ENCODE measurements at places on chromosomes 7 and 10.

DNA sequence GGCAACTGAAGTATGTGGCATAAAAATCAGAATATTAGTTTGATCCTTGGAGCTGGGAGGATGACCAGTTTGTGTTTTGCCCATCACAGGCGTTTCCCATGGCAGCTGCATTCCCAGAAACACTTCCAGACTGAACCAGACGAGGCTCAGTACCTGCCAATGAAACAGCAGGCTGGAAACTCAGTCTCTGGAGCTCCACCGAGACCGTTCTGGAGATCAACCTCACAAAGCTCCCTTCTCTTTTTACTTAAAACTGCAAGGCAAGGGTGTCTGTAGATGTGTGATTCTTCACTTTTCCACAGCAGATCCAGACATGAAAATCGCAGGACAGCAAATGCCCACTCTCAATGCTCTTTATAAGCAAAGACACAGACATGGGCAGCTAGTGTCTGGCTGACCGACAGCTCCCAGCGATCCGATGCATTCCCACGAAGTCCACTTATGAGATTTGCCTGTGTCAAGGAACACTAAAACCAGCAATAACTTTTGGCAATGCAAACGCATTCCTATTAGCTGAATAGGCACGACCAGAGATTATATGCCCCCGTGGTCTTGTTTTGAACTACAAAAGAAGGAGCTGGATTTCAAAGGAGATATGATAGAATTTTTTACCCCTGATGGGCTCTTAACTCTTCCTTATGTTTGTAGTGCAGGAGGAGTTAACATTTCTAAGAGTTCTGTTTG lies 72.6 kb downstream of the ADAM12 start:
- DNase-seq: no peak

DNA sequence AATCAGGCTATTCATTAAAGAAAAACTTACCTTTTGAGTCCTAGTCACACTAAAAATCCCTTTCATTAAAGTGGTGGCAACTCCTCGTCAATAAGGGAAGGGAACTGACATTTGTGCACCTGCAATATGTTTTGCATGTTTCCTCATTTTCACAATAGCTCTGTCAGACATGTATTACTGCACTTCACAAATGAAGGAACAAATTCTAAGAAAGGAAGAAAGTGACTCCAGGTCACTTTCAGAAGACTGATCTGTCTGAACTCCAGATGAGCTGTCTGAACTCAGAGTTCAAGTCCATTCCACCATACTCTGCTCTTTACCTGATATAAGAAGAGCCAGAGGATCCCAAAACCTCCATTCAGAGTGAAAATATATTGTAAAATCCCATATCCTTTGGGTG lies 50.3 kb upstream of the GSAP start:
- DNase-seq: no peak

DNA sequence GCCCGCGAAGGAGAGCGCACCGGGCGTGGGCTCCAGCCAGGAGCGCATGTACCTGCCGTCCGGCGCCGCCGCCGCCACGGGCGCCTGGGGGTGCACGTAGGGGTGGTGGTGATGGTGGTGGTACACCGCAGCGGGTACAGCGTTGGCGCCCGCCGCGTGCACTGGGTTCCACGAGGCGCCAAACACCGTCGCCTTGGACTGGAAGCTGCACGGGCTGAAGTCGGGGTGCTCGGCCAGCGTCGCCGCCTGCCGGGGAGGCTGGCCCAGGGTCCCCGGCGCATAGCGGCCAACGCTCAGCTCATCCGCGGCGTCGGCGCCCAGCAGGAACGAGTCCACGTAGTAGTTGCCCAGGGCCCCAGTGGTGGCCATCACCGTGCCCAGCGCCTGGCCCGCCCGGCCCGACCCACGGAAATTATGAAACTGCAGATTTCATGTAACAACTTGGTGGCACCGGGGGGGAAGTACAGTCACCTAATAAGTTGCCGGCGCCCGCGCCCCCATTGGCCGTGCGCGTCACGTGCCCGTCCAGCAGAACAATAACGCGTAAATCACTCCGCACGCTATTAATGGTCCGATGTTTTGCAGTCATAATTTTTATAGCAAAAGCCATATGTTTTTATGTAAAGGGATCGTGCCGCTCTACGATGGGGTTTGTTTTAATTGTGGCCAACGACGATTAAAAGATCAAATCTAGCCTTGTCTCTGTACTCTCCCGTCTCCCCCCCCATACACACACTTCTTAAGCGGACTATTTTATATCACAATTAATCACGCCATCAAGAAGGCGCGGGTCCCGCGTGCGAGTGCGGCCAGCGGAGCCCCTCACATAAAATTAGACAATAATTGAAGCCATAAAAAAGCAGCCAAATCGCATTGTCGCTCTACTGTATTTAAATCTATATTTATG lies at the start of gene HOXA9:
HOXA9 (minus strand) TSS at position 449 of the 907 bp plus-strand sequence; CDS start at position 369, 80 bp downstream.
- DNase-seq: no peak

DNA sequence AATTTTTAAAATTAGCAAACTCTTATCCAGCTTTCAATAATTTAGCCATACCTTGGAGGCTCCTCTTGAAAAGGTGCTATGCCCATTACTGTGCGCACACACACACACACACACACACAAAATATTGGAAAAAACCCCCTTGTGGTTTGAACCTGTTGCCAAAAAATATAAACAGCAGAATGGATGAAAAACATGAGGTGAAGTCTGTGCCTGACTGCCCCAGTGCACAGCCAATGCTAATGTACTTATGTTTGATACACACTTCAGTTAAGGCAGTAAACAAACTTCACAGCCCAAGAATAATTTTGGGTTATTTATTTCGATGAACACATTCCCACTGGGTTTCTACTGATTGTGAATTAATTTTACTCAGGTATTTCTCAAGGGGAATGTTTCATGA lies 113.2 kb upstream of the SEM1 start:
- no peak for DNase-seq

GRCh38 chr7:47104206-47104549 lies 477.7 kb downstream of the TNS3 start:
- no peak for DNase-seq

DNA sequence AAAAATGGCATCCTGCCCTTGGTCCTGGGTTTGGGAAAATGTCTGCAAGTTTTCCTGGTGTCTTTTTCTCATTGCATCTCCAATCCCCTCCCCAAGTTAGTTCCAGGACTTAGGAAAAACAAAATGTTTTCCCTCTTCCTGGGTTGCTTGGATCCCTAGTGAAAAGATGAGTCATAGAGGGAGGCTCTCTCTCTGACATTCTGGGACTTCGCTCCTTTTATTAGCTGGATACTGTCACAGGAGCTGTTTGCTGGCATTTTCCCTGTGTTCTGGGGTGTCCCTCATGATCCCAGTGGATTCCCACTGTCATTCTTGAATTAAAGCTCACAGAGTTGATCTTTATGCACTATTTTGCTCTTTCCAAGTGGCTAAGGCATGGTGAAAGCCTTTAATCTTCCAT lies 316.4 kb upstream of the MBL2 start:
- DNase-seq: no peak

- no peak for DNase-seq
These were observed 27.7 kb downstream of the CDK6 start for GRCh38 chr7:92808635-92809034.

- no peak for DNase-seq
These were observed 18.5 kb upstream of the FAM133B start for GRCh38 chr7:92608380-92609322.

DNA sequence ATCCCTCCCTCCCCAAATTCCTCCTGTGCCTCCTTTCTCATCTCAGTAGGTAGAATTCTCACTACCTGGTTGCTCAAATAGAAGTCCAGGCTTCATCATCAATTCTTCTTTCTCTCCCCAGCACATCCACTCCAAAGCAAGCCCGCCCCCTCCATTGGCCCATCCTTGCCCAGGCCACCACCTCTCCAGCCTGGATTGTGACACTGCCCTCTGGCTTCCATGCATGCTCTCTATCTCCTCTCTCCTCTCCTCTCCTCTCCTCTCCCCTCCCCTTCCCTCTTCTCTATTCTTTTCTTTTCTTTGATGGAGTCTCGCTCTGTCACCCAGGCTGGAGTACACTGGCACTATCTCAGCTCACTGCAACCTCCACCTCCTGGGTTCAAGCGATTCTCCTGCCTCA lies 144.9 kb downstream of the UBE2H start:
- DNase-seq: no peak

DNA sequence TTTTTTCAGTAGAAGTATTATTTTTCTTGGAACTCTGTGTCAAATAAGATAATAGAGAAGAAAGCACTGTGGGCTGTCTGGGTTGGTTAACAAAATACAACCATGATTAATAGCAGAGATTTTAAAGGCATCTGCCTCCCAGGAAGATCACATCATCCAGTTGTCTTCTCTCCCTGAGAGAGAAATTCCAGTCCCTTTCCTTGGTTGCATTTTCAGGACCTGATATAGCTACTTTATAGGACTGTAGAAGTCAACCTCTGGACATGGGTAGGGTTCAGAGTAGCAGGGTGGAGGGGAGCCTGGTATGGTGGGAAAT lies 309.9 kb upstream of the IGFBP3 start:
- no peak for DNase-seq

- no peak for DNase-seq
These were observed 903 bp upstream of the KCNMA1 start for GRCh38 chr10:77638321-77639101.

DNA sequence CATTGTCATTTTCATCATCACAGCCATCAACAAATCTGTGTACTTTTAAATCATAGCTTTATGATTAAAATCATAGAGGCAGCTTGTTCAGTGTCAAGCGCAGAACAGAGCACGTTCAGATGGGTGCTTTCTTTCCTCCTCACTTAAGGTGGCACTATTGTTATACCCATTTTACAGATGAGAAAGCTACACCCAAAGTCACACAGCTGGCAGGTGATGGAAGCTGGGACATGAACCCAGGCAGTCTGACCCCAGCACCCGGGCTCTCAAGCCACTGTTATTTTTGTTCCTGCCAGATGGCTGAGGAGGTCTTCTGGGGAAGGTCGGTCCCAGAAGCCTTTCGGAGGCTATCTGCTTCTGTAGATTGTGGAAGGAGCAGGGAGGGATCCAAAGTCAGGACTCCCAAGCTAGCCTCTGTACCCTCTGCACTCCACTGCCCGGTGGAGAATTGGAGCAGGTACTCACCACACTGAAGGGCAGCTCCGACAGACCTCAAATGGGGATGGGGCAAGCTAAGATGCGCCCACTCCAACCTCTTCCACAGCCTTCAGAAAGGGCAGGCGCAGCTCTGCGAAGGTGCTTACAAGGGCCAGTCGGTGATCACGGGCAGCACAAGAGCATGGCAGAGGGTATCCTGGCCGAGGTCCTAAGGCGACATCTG lies 610 bp downstream of the AVPI1 start:
- DNase-seq: no peak

Measured in stimulated activated CD4-positive, alpha-beta T cell treated with anti-CD3 and anti-CD28 coated beads, Interleukin-12 subunit alpha, Interleukin-12 subunit beta, amount 100 ng/mL, for 24 hours (primary cell).